Caki2 (cell line): ENCODE measurements at places on chromosomes 13 and 19.

DNA sequence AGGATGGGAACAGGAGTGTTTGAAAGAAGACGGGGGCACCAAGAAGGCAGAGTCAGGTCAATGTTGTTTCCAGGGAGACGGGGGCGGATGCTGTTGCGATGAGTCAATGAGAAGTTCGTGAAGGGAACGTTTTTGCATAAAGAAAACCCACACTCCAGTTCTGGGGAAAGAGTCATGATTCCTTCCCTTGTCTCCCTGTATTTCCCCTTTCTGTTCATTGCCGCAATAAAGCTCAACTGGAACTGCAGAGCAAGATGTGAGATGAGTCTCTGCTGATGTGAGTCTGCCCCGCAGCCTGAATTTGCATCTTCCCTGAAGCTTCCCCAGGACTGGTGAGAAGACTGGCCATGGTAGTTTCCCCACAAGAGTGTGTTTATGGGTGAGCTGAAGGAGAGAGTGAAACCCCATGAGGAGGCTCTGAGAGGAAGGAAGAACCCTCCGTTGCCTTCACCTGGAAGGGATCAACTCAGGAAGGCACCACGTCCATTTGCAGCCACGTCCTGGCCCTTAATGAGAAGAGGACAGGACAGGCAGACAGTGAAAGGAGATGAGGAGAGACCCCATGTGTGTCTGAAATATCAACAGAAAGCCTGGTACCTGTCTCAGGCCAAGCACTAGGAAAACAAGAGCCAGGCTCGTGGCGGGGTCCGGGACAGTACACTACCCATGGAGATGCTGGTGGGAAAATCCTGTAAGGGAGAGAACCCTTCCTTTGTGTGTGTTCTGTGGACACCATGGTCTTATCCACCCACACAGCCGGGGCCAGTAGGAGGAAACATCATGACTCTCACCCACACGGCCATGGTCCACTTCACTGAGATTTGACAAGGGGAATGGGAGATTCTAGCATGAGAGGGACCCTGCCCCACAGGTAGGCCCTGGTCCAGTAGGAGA, 13.7 kb downstream of the LILRA1 start:
- no peak for DNase-seq

DNA sequence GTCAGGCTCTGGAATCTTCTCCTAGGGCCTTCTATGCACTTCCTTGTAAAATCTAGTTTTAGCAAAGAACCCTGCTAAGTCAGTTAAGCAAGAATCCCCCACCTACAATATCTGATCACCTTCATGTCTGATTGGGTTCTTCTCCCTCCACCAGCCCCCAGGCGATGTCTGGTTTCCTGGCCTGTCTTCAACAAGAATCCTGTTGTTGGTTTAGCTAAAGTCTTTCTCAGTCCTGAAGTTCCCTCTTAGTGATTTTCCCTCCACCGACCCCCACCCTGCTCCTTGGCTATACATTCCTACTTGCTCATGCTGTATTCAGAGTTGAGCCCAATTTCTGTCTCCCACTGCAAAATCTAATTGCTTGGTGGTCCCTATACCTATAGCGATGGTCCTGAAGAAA, 35.2 kb upstream of the SLC46A3 start:
- no peak for DNase-seq

DNA sequence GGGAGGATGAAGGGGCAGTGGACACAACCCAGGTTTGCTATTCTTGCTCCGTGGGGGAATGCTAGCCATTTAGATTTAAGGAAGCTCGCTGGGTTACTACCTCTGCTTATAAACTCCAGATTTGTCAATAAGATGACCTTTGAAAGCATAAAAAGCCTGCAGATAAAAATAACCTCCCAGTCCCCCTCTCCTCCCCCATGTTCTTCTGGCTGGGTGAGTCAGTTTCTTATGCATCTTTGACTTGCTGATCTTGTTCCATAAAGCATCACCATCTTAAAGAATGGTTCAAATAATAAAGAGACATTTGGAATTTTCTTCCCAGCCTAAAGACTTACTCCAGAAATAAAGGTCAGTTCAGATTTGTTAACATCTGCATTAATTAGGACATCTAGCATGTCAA, 118.3 kb upstream of the RNF113B start:
- no peak for DNase-seq

DNA sequence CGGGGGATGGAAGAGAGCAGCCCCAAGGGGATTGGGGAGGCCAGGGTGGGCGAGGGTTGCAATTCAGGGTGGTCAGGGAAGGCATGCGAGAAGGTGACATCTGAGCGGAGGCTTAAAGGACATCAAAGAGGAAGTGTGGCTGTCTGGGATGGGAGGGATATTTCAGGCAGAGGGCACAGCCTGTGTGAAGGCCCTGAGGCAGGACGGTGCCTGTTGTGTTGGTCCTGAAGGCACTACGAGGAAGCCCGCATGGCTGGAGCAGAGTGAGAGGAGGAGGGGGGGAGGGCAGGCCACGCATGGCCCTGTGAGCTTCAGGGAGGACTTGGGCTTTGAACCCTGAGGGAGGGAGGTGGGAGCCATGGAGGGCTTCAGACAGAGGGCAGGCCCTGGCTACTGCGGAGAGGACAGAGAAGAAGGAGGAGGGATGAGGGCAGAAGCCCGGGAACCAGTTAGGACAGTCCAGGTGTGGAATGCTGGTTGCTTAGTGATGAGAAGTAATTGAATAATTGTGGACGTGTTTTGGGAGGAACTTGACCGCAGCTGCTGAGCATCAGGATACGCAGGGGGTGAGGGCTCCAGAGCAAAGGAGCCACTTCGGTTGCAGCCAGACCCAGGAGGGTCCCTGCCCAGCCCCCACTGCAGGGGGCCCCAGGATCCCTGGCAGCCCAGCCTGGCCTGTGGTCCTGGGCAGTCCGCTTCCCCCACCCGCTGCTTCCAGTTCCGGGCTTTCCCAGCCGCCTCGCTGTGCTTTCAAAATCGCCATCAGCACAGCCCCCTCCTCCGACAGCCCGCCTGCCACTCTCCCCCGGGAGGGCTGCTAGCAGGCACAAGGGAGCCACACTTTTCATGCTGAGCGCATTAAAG, 6.2 kb downstream of the TLE6 start:
- DNase-seq = no peak

GRCh38 chr19:48833977-48834376, 2.3 kb downstream of the HSD17B14 start:
- no peak for DNase-seq
